Esophagus muscularis mucosa (tissue), 4 donors: ENCODE measurements at places on chromosomes 5 and 9.

GRCh38 chr9:20815923-20816703, 132.1 kb downstream of the FOCAD start:
- DNase-seq = no peak

DNA sequence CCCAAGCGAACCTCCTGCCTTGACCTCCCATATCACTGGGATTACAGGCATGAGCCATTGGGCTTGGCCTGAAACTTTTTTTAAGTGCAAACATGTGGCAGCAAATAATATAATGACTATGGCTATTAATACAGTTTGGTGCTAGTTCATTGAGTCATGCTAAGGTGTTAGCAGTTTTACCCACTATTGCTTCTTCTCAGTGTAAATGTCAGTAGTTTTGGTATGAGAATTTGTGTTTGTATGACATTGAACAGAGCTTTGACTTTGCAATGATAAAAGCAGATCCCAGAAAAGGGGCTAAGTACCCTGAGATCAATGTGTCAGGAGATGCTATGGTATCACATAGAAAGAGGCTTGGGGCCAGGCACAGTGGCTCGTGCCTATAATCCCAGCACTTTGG, 67.2 kb downstream of the WDR41 start:
- DNase-seq = no peak

GRCh38 chr9:70639853-70640814, 225.7 kb upstream of the KLF9 start:
- DNase-seq = no peak

GRCh38 chr5:8585230-8586018, 716.5 kb downstream of the MTRR start:
- DNase-seq = no peak

- no peak for DNase-seq
Observed at GRCh38 chr5:178730940-178731265, 444 bp upstream of the ZNF354A start.

- DNase-seq = no peak
Observed at GRCh38 chr9:88418715-88419540, 30.7 kb downstream of the SPIN1 start.

- no peak for DNase-seq
Observed at GRCh38 chr5:170644501-170644900, 139.0 kb upstream of the GABRP start.

- no peak for DNase-seq
Observed at GRCh38 chr9:98806394-98807035, 955 bp upstream of the GALNT12 start.

DNA sequence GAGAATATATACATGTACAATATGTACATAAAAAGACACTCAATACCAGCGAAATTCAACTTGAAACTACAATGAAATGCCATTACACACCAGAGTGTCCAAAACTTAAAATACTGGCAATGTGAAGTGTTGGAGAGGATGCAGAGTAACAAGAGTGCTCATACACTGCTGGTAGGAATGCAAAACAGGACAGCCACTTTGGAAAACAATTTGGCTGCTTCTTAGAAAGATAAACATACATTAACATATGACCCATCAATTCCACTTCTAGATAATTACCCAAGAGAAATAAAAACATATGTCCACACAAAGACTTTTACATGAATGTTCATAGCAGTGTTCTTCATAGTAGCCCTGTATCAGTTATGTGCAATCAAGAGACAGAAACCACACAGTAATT, 39.4 kb upstream of the BARX1 start:
- DNase-seq = peak; percentile 7

DNA sequence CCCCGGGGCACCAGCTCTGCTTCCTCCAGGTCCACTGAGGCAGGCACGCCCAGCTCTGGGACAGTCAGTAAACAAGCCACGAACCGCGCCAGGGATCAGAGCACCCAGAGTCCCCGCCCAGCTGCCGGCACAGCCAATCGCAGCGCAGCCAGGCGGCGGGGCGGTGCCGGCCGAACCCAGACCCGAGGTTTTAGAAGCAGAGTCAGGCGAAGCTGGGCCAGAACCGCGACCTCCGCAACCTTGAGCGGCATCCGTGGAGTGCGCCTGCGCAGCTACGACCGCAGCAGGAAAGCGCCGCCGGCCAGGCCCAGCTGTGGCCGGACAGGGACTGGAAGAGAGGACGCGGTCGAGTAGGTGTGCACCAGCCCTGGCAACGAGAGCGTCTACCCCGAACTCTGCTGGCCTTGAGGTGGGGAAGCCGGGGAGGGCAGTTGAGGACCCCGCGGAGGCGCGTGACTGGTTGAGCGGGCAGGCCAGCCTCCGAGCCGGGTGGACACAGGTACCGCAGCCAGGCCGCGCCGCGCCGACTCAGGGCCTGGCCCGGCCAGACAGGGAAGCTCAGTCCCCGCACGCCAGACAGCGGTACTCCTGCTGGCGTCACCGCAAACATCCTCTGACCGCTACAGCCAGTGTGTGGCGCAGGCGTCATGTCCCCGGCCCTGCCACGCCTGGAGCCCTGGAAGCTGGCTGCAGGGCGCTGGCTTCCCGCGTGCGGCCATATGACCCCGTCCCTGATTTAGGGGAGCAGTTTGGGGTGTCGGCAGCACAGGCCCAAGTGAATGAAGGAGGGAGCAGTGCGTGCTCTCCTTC, at the start of gene CTSL:
Gene CTSL (plus strand): TSS at position 220 of the 810 bp plus-strand sequence. CDS start 1,485 bp downstream, outside the sequence.
- DNase-seq = peak; percentile 97

DNA sequence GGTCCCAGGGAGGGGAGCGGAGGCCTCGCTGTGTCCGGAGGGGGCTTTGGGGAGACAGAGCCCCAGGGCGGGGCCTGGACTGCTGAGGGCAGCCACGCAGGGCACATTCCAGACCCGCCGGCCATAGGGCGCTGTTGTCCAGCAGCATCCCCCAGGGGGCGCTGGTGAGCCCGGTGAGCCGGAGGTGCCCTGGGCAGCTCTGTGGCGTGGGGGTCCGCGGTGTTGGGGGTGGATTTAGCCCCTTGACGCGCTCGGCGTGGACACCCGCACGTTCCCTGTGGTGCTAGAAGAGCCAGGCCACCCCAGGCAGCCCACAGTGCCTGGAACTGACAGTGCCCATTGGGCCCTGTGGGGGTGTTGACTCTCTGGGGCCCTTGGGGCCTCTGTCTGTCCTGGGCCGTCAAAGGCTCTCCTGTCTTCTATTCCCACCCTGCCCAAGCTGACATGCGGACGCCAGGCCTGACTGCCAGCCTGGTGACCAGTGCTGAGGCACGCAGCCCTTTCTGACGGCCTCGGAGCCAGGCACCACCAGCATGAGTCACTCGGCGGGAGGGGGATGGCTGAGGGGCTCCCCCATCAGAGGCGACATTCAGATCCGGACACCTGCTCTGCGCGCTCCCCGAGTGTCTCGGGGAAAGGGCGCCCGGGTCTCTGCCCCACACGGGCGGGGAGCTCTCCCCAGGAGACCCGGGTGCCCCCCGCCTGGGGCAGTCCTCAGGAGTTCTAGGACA, 23.9 kb downstream of the TPPP start:
- no peak for DNase-seq

GRCh38 chr5:76926329-76927105, 26.3 kb upstream of the CRHBP start:
- DNase-seq = no peak

- no peak for DNase-seq
Observed at GRCh38 chr5:134458234-134459009, 46.7 kb upstream of the CDKN2AIPNL start.

- DNase-seq = peak; percentile 97
Observed at GRCh38 chr9:35812025-35812602, at the start of gene SPAG8. TSS of gene SPAG8 (minus strand) at chr9:35812262. CDS start at chr9:35812147, 115 bp downstream.

GRCh38 chr5:67203701-67204074, 7.1 kb upstream of the CD180 start:
- no peak for DNase-seq

DNA sequence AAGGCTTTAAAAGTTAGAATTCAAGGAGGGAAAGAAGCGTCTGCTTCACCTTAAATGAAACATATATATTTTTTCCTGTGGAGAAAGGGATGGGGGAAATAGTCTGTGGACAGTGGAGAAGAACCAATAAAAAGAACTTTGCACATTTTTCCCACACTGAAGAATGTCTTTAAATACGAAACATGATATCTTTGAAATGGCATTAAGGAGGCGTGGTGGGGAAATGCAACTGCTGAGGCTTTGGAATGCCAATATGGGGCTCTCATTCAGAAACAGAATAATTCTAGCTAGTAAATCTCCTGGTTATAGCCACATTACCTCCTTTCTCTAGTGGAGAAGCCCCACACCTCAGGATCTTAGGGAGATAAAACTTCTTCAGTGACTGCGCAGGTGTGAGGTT, 46.8 kb downstream of the TNC start:
- no peak for DNase-seq

- DNase-seq = no peak
Observed at GRCh38 chr5:108536321-108536720, 154.4 kb upstream of the FBXL17 start.

- no peak for DNase-seq
Observed at GRCh38 chr9:85237478-85237877, 504.3 kb downstream of the AGTPBP1 start.

DNA sequence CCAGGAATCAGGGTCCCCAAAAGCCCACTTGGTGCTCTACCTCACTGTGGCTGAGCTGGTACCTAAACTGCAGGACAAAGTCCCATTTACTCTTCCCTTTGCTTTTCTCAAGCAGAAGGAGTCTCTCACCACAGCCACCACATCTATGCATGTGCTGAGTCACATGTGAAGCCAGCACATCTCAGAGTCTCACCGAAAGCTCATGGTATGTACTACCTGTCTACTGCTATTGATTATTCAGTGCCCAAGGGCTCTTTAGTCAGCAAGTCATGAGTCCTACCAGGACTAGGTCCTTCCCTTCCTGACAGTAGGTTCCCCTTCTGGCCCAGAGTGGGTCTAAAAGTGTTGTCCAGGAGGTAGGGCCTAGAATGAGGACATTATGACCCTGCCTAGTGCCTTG, 130.7 kb upstream of the NTRK2 start:
- DNase-seq = no peak

DNA sequence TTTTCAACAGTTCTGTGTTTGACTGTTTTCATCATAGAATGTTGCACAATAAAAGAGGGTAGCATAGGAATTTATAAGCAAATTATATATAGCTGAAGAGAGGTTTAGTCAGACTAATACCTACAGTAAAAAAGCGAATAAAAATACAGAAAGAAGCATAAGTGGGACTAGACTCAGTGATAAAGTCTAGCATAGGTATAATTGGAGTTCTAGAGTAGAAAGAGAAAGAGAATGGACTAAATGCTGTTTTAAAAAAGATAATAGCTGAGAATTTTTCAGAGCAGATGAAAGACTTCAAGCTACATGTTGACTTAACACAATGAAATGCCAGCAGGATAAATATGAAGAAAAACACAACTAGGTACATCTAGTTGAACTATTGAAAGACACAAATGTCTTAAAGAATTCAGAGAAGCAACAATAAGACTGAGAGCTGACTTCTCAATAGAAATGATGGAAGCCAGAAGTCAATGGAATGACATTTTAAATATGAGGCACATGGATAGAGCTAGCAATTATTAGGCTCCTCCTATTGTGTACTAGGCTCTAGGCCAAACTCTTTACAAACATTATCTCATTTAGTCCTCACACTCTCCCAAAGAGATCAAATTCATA, 573.9 kb downstream of the ZNF608 start:
- DNase-seq = no peak

- no peak for DNase-seq
Observed at GRCh38 chr9:33329117-33329563, 38.8 kb downstream of the NFX1 start.

DNA sequence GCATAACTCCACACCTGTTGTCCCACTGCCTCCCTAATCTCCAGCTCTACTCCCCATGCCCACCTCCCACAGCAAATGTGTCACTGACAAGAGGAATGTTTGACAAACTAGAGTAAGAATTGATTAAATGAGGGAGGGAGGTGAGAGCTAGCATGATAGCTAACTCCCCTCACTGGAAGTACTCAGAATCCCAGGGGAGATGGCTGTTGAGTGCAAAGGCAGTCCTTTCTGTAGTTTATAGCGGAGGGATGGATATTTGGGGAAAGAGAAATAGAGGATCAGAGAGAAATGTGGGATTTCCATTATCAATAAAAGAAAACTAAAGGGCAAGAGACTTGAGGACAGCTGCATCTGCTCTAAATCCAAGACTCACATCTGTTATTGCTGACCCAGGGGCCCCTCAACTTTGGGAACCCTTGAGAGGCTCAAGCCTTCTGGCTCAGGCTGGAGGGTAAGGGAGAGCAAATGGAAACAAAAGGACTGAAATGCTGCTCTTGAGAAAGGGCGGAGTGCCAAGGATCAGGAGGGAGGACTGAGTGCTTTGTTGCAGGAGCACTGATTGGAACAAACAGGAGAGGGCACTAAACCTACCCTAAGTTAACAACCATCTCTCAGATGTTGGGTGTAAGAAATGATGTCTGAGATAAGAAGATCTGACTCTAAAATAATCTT, 372.1 kb downstream of the NTRK2 start:
- DNase-seq = no peak

- no peak for DNase-seq
Observed at GRCh38 chr9:133125941-133126696, 5.1 kb upstream of the RALGDS start.

DNA sequence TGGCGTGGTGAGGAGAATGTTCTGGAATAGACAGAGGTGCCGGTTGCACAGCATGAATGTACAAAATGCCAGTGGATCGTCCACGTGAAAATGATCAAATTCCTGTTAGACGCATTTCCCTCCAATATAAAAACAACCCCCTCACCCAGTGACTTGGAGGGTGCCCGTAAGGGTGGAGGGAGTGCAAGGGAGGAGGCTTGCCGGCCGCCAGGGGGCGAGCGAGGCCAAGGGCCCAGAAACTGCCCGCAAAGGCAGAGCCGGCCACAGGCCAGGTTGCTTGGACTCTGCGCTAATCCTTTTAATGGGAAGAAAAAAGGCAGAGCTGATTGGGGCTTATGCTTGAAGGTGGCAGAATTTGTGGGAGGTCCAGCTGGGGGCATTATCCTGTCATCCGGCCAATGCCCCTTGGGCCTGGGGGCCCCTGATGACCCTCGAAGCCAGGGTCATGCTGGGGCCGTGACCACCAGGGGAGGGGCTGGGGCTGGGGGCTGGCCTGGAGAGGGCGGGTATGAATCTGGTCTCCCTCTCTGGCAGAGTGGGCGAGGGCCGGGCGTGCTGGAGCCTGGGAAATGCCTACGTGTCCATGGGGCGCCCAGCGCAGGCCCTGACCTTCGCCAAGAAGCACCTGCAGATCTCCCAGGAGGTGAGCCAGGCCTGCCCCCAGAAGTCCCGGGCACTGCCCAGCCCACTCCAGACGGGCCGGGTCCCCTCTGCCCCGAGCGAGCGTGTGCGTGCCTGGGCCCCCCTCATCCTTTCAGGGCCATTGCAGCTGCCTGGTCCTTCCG, 12.0 kb downstream of the GPSM1 start:
- DNase-seq = no peak

GRCh38 chr5:142547445-142548380, 138.2 kb downstream of the FGF1 start:
- no peak for DNase-seq

DNA sequence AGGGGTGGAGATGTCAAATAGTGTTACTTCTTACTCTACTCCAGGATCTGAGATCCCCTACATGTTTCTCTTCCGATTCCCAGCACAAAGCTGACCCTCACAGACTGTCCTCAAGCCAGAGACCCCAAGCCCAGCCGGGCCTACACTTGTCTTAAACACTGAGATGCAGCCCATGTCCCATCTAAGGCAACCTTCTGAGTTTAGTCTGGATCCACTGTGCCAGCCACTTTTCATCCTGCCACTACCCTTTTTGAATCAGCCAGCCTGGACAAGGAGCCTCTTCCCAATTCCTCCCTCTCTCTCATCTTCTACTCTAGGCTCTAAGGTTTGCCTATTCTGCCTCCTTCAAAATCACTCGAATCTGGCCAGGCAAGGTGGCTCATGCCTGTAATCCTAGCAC, 6.2 kb upstream of the MYORG start:
- no peak for DNase-seq

- peak; percentile 34 for DNase-seq
Observed at GRCh38 chr5:54520940-54521339, 3.4 kb downstream of the SNX18 start.
